ENCODE measurements at places on chromosomes 5 and 9. TPM values are rescaled to one million over a fixed set of nuclear protein-coding genes. Genes with fewer than 3 reads are reported as not detected.

The PCDHGB7 gene
- 4.4 TPM for total RNA-seq

The SEMA5A gene
- total RNA-seq, result 6.5 TPM

The FAM221B gene
- total RNA-seq, result not detected

The GABBR2 gene
- total RNA-seq, result 0.66 TPM

The PCDHB6 gene
- not detected for total RNA-seq

The ADAM19 gene
- 37.7 TPM for total RNA-seq

The TMC1 gene
- total RNA-seq, result not detected

The AGPAT2 gene
- 54.7 TPM for total RNA-seq

The SPATA31A3 gene
- total RNA-seq, result not detected

The ALAD gene
- 11.6 TPM for total RNA-seq

The SLC34A1 gene
- not detected for total RNA-seq

The HACD4 gene
- total RNA-seq, result 0.42 TPM

The ALDH7A1 gene
- total RNA-seq, result 64.3 TPM

The IL12B gene
- not detected for total RNA-seq

The PCDHB3 gene
- total RNA-seq, result 0.26 TPM

The STKLD1 gene
- total RNA-seq, result 0.41 TPM
